ENCODE measurements at places on chromosomes 3 and 15.

DNA sequence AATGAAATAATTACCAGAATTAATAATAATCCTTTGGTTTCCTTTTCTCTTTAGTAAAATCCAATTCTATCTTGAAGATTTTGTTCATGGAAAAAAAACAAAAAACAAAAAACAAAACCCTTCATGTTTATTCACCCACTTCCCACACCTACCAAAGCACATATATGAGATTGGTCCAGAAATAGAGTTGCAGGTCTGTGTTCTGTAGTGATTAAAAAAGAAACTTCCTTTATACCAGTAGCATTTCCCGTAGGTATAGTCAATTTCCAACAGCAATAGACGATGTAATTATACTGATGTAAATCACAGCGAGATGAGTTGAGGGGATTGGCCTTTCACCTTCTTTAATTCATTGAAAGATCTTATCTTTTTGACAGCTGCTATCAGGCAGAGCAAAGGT, 194.6 kb downstream of the SOX2 start:
- DNase-seq = no peak

GRCh38 chr15:40594429-40594836, 384 bp downstream of the KNL1 start:
- DNase-seq = no peak

- no peak for DNase-seq
These were observed 49.7 kb downstream of the SEMA5B start for GRCh38 chr3:122977746-122978466.

DNA sequence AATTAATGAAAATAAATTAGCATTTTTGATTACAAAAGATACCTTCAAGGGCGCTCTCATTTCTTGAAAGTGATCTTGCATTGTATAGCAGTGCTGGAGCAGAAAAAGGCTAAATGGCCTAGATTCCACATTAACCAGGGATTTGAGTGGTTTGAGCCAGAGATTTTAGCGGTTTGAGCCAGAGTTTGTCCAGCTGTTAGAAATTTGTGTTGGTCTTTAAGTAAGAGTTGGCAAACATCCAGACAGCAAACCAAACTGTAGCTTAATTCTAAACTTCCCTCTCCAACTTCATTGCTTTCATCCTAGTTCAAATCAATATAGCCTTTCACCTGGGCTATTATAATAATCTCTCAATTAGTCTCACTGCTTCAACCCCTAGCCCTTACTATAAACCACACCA, 351.7 kb downstream of the IGSF11 start:
- no peak for DNase-seq

- no peak for DNase-seq
These were observed 38.2 kb downstream of the FOXP1 start for GRCh38 chr3:71545330-71545729.

GRCh38 chr15:88657326-88658069, 18.7 kb downstream of the ISG20 start:
- no peak for DNase-seq

DNA sequence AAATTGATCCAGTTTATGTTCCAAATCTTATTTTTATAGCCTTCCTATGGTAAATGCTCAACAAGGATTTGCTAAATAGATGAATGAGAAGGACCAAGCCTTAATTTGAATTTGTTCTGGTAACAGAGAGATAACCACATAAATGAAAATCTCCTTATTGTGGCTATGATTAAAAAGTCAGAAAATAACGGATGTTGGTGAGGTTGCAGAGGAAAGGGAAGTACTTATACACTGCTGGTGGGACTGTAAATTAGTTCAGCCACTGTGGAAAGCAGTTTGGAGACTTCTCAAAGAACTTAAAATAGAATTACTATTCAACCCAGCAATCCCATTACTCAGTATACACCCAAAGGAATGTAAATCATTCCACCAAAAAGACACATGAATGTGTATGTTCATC, 26.2 kb downstream of the AAGAB start:
- DNase-seq = no peak

DNA sequence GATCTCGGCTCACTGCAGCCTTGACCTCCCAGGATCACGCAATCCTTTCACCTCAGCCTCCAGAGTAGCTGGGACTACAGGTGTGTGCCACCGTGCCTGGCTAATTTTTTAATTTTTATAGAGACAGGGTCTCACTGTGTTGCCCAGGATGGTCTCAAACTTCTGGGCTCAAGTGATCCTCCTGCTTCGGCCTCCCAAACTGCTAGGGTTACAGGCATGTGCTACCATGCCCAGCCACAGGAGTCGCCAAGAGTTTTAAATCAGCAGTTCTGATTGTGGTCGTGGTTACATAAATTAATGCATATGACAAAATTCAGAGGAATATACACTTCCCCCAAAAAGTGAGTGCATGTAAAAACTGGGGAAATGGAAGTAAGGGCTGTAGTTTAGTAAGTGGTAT, 32.9 kb downstream of the MEGF11 start:
- DNase-seq = no peak

- no peak for DNase-seq
These were observed 22.8 kb downstream of the TMEM43 start for GRCh38 chr3:14147617-14148016.

- no peak for DNase-seq
These were observed 38.8 kb downstream of the CBLB start for GRCh38 chr3:105829871-105830622.

DNA sequence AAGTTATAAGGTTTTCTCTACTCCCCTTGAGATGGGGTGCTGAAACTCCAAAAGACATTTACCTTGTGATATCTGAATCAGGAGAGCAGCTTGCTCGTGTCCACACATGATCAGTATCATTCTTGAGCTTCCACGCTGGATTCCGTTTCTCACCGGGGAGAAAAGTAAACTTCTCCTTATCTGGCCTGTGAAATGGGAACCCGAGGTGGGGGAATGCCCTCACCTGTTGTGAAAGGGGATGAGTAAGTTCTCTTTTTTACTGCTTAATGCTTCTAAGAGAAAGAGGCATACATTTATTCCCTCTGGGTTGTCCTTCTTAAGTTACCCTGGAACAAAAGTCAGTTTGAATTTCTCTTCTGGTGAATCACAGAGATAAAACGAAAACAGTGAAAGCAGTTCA, 440.5 kb upstream of the ADAMTS9 start:
- no peak for DNase-seq

GRCh38 chr15:34739346-34739745, 15.5 kb downstream of the GJD2 start:
- DNase-seq = no peak

DNA sequence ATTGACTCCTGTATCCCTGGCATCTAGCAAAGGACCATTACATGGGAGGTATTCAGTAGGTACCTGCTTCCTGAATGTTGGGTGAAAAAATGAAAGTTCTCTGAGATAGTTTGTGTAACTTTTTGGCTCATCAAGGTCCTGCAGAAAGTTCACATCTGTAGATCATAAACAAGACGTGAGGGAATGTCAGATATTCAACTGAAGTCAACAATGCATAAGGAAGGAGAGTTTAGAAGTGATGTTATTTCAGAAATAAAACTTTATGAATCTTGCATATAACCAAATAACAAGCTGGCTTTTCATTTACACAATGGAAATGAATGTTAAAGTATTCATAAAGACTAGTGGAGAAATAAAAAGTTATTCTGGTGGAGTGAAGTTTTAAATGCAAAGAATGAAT, 73.4 kb upstream of the RBMS3 start:
- no peak for DNase-seq

DNA sequence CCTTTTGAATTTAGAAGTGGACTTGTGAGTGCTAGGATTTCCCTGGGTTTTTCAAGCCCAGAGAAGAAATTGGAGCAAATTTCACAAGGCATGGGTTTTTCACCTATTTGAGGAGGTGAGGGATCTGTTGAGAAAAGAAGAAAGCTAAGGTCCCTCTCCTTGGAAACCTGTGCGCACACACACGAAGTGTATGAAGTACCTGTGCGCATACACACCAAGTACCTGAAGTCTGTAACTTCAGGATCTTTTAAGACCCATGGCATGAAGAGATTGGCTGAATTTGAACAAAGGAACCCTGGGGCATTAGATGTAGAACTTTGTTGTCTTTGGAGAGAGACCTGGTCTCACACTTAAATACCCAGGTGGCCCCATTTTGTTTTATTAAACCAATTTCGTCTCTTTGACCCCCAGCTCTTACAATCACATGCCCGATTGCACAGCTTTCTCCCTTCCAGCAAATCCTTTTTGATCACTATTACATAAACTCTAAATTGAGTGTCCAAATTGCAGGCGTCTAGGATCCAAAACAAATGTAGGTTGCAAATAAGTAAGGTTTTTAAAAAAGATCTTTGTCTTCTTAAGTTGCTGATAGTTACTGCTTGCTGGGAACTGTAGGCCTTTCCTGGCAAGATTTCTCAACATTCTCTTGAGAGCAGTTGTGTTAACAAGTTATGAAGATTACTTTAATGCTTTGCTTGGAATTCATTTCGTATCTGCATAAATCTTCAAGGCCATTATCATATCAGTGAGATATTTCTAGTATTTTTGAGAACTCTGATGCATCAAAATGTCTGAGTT, 64.3 kb downstream of the CMTM8 start:
- DNase-seq = no peak

GRCh38 chr3:154251610-154252009, 72.7 kb downstream of the DHX36 start:
- no peak for DNase-seq

DNA sequence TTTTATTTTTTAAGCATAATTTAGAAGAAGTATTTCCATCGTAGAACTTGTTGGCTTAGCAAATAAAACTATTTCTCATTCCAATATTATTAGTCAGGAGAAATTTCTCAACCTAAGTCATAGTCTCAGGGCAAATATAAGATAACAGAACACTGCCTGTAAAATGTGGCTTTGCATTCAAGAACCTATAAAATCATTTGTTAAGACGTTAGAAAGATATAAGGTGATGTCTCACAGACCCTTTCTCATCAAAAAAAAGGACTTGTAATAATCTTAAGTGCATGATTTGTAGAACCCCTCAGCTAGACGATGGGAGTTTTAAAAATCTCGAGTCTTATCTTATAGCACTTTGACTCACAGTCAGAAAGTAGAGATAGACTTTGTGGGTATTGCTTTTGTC, 314.7 kb upstream of the CFAP20DC start:
- DNase-seq = no peak

DNA sequence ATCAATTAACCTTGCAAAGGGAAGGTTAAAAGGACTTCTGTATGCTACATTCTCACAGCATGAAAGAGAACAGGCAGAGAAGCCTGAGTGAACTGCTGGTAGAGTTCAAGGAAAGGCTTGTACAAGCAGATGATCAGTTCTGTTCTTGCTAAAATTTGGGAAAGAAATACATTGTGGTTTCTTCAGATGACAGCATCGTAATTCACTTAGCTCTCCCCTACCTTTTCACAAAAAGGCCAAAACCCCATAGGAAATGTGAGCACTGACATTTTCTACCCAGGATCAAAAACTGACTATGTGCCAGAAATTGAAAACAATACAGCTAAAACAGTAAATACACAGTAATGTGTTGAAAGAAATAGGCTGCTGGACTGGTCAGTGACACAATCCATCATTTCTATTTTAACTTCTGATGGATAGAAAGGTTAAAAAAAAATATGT, 216.4 kb downstream of the DPH6 start:
- DNase-seq = no peak

DNA sequence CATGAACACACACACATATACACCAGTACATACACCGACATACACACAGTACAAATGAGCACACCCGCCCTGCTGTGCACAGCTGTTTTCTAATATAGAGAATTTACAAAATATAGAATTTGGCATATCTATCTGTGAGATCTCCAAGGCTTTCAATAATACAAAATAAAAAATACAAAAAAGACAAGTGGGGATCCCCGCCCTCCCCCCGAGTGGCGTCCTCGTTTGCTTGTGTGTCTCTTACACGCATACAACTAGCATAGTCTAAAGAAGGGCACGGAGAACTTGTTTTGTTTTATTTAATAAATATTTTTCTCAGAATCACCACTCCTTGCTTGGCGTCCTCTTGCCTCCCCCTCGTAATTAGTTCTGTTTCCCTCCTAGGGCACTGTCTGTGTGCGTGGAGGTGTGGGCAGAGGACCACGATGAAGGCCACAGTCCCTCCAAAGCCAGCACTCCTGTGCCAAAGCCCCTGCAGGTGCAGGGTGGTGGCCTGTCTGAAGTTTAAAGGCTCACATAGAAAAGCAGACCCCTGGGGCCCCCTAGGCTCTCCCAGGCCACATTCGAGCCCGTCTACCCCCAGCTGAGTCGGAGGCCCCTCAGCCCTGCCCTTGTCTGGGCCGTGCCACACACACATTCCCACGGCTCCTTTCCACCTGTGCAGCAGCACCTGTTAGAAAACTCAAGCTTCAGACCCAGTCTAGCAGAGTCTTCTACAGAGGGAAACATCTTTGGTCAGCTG, 82.1 kb downstream of the SEC22A start:
- no peak for DNase-seq

GRCh38 chr15:32218666-32219065, 184.4 kb downstream of the GOLGA8K start:
- no peak for DNase-seq

GRCh38 chr3:150877303-150877702, 27.9 kb downstream of the MINDY4B start:
- DNase-seq = no peak

DNA sequence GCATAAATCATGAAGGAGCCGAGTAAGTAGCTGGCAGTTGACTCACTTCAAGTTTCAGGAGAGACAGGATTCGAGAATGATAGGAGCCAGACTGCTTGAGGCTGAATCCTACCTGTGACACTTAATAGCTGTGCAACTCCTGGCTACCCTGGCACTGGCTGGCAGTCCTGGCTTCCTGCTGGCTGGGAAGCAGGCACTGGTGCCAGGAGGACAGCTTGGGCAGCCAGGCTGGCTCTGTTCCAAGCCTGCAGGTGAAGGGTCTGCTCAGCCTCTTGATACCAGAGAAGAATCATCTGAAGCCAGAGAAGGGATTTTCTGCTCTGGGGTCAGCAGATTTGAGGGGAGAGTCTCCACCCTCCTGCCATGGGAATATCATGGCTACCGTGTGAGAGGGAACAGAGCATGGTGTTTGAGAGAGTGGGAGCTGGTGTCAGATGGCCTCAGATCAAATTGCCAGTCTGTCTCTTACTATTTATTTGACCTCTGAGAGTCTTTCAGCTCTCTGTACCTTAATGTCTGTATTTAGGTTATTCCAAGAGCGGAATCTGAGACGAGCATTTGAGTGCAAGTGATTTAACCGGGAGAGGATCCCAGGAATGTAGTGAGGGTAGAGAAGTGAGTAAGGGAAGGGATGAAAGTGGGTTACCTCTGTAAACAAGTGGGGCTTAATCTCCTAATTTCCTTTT, 4.4 kb upstream of the XIRP1 start:
- DNase-seq = no peak

GRCh38 chr15:65059931-65060596, 7.7 kb downstream of the RASL12 start:
- no peak for DNase-seq

GRCh38 chr3:100103558-100104441, 10.5 kb downstream of the FILIP1L start:
- no peak for DNase-seq

- no peak for DNase-seq
These were observed 52.6 kb downstream of the CCK start for GRCh38 chr3:42213417-42213816.

All from stimulated activated CD8-positive, alpha-beta memory T cell treated with anti-CD3 and anti-CD28 coated beads, Interleukin-4, amount 100 ng/mL, for 1 hour (primary cell).